ENCODE measurements at places on chromosomes 7 and 10. TPM values are rescaled to one million over a fixed set of nuclear protein-coding genes. Genes with fewer than 3 reads are reported as not detected.

DNA sequence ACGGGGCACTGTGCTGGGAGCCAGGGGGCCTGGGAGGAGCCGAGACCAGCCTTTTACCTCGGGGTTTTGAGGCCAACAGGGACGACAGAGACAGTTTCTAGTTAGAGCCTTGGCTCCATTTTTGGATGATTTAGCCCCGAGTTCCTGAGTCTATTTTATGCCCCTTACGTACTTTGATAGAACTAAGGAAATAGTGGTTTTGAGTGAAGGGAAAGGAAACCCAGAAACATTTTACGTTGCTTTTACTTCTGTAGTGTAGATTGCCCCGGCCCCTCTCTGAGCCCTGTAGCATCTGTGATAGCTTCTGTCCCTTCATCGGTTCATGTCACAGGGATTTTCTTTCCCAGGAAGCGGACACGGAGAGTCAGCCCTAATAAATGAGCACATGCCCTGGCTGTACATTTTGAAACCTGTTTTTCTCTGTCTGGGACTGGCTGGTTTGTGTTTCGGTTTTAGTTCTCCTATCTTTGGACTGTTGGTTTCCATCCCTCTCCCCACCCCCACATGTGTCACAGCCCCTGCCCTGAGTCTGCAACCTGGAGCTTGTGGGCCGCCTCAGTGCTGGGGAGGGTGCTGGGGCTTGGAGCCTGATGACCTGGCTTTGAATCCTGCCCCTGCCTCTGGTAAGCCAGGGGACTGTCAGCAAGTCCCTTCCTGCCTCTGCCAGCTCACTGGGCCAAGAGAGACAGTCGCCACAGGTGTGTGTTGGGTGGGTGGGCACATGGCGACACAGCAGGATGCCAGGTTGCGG, 6.9 kb upstream of the ORAI2 start:
- DNase-seq: no peak

CALHM1 gene
- not detected for total RNA-seq

DNA sequence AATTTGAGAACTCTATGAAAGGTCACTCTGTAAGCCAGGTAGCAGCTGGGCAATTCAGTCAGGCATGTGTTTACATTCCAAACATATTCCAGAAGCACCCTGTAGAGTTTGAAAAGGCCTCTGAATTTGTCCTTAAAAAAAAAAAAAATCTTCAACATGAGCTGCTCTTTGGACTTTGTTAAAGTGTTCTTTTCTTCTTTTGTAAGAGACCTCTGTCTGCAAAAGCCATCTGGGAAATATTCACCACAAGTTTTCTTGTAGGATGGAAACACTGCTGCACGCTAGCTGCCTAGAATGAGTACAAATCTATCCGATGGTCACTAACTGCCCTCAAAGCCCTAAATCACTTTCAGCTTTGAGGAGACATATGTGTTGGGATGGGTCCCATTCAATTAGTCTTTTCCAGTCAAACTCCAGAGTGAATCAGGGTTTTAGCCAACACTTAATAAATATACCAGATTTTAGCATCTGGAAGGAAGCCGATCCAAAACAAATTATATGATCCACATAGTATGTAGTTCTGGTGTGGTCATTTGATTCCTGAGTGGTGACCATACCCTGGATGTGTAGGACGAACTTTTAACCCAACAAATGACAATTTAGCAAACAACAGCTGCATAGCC, 85.9 kb downstream of the CD36 start:
- no peak for DNase-seq

GRCh38 chr7:159013825-159014289, 130.8 kb downstream of the VIPR2 start:
- no peak for DNase-seq

SUN3 gene
- not detected for total RNA-seq

GRCh38 chr10:120039826-120040225, 147.3 kb downstream of the SEC23IP start:
- DNase-seq: no peak
